Cerebellum (tissue), 4 donors: ENCODE measurements at places on chromosomes 13 and 19.
A peak's percentile ranks its signal among the peaks of the same experiment; 100 is the strongest.

GRCh38 chr19:10334588-10335351 lies 1.4 kb upstream of the RAVER1 start:
- DNase-seq = peak; percentile 66

- DNase-seq = no peak
These were observed 9.5 kb upstream of the NDUFS7 start for GRCh38 chr19:1374250-1374577.

DNA sequence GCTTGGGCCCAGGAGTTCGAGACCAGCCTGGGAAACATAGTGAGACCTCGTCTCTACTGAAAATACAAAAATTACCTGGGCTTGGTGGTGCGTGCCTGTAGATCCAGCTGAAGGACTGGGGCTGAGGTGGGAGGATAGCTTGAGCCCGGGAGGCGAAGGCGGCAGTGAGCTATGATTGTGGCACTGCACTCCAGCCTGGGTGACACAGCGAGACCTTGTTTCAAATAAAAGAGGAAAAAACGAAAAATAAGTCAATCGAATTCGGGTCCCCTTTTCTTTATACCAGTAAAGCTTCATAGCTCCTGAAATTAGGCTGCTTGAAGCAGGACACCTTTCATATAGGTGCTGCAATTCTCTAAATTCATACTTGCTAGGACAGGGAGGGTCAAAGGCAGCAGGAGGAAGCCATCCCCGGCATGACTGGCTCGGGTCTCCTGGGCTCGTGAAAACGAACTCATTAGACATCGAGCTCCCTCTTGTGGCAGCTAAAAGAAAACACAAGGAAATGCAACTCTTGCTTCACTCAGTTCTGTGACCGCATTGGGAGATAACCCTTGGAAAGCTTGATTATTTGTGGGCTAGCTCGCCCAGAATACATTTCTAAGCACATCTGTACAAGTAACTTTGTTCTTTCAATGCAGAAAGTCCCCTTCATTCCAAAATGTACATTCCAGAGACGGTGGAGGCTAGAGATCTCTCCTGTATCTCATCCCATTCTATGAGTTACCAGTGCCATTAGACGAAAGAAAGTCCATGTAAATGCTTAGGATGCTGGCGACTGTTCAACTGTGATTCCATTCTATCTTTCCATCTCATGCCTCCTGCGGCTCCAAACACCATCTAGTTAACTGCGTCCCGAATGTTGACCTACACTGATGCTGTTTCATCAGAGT lies 16.8 kb downstream of the FPR2 start:
- peak; percentile 65 for DNase-seq

GRCh38 chr19:46639358-46640182 lies 3.6 kb upstream of the GNG8 start:
- DNase-seq = no peak
